Activated T-helper 17 cell treated with anti-CD3 and anti-CD28 coated beads, Interleukin-2, amount 50 U/mL, for 72 hours (primary cell): ENCODE measurements at places on chromosomes 4 and X. TPM values are rescaled to one million over a fixed set of nuclear protein-coding genes. Genes with fewer than 3 reads are reported as not detected.

Gene DUSP21
- not detected for total RNA-seq

Gene SOX3
- total RNA-seq, result not detected

Gene MAGEA8
- total RNA-seq, result not detected

Gene CACNA1F
- 0.82 TPM for total RNA-seq

Gene NKX3-2
- not detected for total RNA-seq

Gene KCTD8
- not detected for total RNA-seq

Gene FGFBP2
- 0.22 TPM for total RNA-seq
